ENCODE measurements at places on chromosomes 5 and 9. TPM values are rescaled to one million over a fixed set of nuclear protein-coding genes. Genes with fewer than 3 reads are reported as not detected.

GRCh38 chr5:57716661-57717060, 234.1 kb upstream of the ACTBL2 start:
- DNase-seq = no peak

DNA sequence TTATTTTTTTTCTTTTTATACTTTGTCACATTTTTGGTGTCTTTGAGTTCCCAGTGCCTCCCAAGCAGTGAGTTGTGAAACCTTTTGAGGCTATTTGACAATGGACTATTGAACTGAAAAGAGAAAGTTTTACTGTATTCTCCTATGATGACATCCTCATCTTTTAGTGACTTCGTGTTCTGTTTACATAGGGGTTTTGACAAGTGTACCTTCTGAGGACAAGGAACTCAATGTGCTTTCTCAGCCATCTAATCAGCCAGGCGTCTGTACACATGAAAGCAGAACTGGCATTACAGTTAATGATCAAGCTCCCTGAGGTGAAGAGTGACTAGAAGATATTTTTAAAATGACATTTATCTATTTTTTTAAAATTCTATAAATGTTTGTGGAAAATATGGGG, 175.5 kb downstream of the ANXA1 start:
- DNase-seq = no peak

GRCh38 chr5:61178702-61179101, 16.4 kb upstream of the SMIM15 start:
- DNase-seq = no peak

DNA sequence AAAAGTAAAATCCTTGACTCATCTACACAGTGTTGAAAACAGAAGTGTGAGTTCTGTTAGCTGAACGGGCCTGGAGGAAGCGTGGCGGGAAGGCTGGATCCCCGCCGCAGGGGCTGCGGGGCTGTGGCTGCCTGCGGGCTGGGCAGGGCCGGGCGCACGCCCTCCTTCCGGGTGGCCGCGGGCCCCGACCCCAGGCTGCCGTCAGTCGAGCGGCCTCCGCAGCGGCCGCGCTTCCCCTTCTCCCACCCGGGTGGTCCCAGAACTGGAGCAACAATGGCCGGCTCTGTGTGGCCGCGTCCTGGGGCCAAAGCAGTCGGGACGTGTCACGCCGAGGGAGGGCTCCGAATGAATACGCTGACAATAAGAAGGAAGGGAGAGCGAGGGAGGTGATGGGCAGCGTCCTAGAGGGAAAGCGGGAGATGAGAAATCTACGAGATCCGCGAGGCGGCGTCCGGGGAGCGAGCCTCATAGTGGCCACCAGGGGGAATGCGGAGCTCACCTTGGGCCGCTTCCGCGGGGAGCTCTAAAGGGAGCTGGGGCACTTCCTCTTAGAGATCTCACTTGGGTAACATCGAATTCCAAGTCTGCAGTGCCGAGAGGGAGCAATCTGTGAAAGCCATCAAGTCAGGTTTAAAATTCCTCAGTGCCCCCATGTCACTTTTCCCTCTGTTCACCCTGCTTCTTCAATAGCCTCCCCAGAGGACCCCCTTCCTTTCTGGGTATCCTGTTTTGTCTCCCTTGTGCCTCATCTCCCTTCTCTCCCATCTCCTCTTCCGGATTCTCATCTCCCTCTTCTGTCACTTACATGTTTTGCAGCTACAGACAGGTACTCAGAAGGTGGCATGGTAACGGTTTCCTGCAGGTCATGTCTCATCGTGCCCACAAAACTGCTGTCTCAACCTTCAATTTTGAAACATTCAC, 83.9 kb downstream of the SLC1A3 start:
- peak; percentile 65 for DNase-seq

- DNase-seq = no peak
Observed at GRCh38 chr5:71492817-71493615, 37.6 kb downstream of the BDP1 start.

GRCh38 chr5:92518318-92518904, 1062.6 kb downstream of the NR2F1-AS1 start:
- DNase-seq = no peak

The GFPT2 gene
- total RNA-seq = 11.4 TPM

The SPZ1 gene
- not detected for total RNA-seq

The CCNB1 gene
- total RNA-seq = 25.0 TPM

Measured in occipital lobe (tissue), 3 donors.